ENCODE measurements at places on chromosomes 13 and 19.

DNA sequence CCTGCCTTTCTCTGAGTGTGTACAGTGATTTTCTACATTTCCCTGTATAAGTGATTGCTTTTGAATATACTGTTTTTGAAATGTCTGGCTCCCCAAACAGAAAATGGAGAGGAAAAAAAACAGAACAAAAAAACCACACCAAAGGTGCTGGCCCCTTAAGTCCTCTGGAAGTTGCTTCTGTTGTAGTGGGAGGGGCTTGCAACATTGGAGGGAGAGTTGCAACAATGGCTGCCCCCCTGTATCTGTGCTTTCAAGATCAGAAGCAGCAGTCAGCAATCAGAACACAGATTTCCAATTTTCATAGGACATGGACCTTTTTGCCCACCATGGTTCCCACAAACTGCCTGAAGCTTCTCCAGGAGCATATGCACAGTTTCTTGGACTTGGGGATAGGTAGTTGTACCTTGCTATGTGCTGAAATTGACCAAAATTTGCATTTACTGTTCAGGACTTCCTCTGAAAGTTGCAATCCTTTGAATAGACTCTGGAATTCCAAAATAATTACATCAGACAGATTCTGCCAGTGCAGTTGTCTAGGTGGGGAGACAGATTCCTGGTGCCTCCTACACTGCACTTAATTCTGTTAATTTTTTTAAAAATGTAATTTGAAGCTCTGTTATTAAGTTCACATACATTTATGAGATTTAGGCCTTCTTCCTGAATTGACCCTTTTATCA lies 13.8 kb downstream of the BIVM start:
- no peak overlapping the region for H3K27ac ChIP-seq
- no peaks in the 10 kb centered on the region for H3K27me3 ChIP-seq
- peaks cover 31% of the 10 kb centered on the region for H3K36me3 ChIP-seq

DNA sequence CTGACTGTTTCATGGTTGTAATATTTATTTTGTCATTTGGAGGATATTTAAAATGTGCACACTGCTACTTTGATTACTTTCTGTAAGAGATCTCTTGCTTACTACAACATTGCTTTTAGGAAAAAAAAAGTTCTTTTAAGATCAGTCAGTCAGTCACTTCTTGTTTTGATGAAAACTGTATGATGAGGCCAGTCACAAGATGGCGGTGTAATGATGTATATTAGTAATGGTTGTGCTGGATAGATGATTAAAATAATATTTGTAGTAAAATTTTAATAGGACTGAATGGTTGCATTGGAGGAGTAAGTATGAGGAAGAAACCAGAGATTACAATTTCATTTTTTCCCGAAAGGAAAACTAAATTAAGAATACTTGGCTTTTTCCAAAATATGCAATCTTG lies 2411.1 kb downstream of the PCDH9 start:
- no peaks in the 10 kb centered on the region for H3K27me3 ChIP-seq
- H3K4me3 ChIP-seq, result no peak overlapping the region
- H3K36me3 ChIP-seq, result no peaks in the 10 kb centered on the region
- DNase-seq, result no peak
- H3K4me1 ChIP-seq, result no peaks in the 10 kb centered on the region

- no peaks in the 10 kb centered on the region for H3K4me1 ChIP-seq
- no peak overlapping the region for H3K27ac ChIP-seq
- no peak for DNase-seq
- H3K27me3 ChIP-seq, result no peaks in the 10 kb centered on the region
- no peak overlapping the region for H3K4me3 ChIP-seq
Observed at GRCh38 chr13:52677823-52678222, 25.2 kb downstream of the SUGT1 start.

DNA sequence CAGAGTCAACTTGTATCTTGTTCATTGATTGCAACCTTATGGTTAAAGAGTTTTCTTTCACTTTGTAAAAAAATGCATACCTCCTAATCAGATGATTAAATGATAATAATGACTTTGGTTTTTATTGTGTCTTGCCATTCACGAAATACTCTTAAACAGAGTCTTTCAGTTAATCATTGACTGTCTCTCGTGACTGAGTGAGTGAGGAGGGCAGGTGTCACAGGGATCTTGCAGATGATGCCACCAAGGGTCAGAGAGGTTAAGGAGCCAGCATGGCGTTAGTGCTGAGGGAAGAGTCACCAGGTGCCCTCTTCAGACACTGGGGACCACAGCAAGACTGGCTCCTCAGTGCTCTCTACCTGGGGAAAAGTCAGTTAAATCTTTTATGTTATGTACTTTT lies 8.0 kb downstream of the GPATCH1 start:
- H3K4me1 ChIP-seq, result peaks cover 3% of the 10 kb centered on the region
- peak overlapping the region; percentile 50 for H3K27ac ChIP-seq
- no peaks in the 10 kb centered on the region for H3K27me3 ChIP-seq
- no peak for DNase-seq

GRCh38 chr19:14097532-14098151 lies 7.1 kb upstream of the SAMD1 start:
- H3K36me3 ChIP-seq, result peaks cover 14% of the 10 kb centered on the region
- no peak for DNase-seq
- no peak overlapping the region for H3K4me3 ChIP-seq
- no peaks in the 10 kb centered on the region for H3K4me1 ChIP-seq
- H3K27ac ChIP-seq, result no peak overlapping the region

DNA sequence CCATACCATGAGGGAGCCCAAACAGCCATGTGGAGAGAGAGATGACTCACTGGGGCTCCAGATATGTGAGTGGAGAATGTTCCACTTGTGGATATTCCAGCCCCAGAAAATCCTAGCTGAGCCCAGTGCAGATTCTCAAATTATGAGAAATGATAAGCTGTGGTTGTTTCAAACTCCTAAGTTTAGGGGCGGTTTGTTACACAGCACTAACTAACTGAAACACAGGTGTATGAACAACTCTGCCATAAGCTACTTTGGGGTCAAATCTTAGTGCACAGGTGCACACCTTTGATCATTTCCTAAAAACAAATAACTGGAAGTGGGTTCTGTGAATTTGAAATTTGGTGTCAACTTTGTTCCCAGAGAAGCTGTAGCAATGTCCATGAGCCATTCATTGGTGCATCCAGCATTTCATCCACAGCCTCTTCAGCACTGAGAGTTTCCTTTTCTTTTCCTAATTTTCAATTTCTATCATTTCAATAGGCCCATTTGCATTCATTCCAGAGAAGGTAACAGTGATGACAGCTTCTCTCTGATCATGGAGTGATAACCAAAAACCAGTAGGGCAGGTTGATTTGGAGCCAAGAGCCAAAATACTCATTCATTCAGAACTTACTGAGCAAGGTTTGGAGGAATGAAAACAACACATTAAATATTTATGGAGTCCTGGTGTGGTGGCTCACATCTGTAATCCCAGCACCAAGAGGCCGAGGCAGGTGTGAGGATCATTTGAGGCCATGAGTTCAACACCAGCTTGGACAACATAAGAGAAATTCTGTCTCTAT lies 8.8 kb upstream of the CLPP start:
- peaks cover 5% of the 10 kb centered on the region for H3K27me3 ChIP-seq
- no peak overlapping the region for H3K4me3 ChIP-seq
- H3K4me1 ChIP-seq, result no peaks in the 10 kb centered on the region
- peak overlapping the region; percentile 74 for H3K27ac ChIP-seq
- H3K36me3 ChIP-seq, result no peaks in the 10 kb centered on the region
- no peak for DNase-seq

- H3K27ac ChIP-seq, result no peak overlapping the region
- no peaks in the 10 kb centered on the region for H3K4me1 ChIP-seq
- H3K36me3 ChIP-seq, result peaks cover 14% of the 10 kb centered on the region
- DNase-seq, result no peak
- H3K27me3 ChIP-seq, result no peaks in the 10 kb centered on the region
Observed at GRCh38 chr13:102651392-102651791, 43.5 kb downstream of the METTL21C start.

GRCh38 chr13:37001921-37002250 lies 1.3 kb downstream of the EXOSC8 start:
- DNase-seq, result no peak
- H3K4me3 ChIP-seq, result peak overlapping the region; percentile 100
- peaks cover 14% of the 10 kb centered on the region for H3K4me1 ChIP-seq
- no peaks in the 10 kb centered on the region for H3K27me3 ChIP-seq
- peak overlapping the region; percentile 99 for H3K27ac ChIP-seq

GRCh38 chr19:5091018-5091683 lies 122.2 kb downstream of the KDM4B start:
- H3K4me1 ChIP-seq, result peaks cover 30% of the 10 kb centered on the region
- H3K4me3 ChIP-seq, result peak overlapping the region; percentile 25
- peaks cover 6% of the 10 kb centered on the region for H3K36me3 ChIP-seq
- no peaks in the 10 kb centered on the region for H3K27me3 ChIP-seq
- peak overlapping the region; percentile 78 for H3K27ac ChIP-seq

DNA sequence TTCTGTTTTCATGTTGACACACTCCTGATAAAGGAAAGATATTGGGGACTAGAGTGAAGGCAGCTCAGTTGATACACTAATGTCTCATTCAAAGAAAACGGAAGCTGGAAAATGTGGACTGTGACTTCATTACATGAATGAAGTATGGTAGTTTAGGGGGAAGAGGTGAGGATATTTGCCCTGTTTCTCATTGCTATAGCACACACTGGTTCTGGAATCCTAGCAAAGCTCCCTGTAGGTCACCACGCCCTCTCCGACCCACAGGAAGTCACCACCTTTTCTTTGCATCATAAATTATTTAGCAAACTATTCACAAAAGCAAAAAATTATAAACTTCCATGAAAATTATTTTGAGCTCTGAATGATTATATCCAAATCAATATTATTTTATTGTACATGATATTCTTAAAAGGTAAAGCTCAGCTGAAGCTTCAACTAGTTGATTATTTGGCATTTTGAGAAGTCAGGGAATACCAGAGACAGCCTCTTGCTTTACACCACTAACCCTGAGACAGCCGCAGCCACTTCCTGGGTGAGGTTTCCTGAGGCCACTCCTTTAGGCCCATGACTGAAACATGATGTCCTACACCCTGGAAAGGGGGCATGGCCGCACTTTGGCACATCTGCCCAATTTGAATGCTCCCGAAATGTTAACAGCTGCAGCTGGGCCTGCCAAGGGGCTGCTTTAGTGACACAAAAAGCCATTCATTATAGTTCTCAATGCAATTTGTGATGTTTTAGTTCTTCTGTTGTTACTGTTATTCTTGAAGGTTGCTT lies 50.0 kb upstream of the WDFY2 start:
- no peaks in the 10 kb centered on the region for H3K36me3 ChIP-seq
- no peaks in the 10 kb centered on the region for H3K27me3 ChIP-seq
- no peak overlapping the region for H3K4me3 ChIP-seq
- DNase-seq, result no peak

DNA sequence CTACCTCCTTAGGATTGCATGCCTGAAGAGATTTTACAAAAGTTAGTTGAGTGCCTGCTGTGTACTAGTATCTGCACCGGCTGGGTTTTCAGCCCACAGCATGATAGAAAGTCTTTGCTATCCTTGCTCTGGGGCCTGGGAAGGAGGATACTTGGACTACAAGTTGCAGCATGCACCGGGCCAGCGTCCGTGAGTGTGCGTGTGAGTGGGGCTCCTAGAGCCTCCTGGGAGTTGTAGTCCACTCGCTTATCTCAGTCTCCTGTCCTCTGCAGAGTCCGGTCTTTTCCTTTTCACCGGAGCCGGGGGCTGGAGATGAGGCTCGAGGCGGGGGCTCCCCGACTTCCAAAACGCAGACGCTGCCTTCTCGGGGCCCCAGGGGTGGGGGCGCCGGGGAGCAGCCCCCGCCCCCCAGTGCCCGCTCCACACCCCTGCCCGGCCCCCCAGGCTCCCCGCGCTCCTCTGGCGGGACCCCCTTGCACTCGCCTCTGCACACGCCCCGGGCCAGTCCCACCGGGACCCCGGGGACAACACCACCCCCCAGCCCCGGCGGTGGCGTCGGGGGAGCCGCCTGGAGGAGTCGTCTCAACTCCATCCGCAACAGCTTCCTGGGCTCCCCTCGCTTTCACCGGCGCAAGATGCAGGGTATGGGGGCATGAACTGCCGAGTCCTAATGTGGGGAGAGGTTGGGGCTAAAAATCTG lies 20.6 kb downstream of the BRSK1 start:
- H3K36me3 ChIP-seq, result peaks cover 8% of the 10 kb centered on the region
- H3K4me1 ChIP-seq, result peaks cover 5% of the 10 kb centered on the region
- no peak for DNase-seq
- H3K27ac ChIP-seq, result no peak overlapping the region
- no peaks in the 10 kb centered on the region for H3K27me3 ChIP-seq

DNA sequence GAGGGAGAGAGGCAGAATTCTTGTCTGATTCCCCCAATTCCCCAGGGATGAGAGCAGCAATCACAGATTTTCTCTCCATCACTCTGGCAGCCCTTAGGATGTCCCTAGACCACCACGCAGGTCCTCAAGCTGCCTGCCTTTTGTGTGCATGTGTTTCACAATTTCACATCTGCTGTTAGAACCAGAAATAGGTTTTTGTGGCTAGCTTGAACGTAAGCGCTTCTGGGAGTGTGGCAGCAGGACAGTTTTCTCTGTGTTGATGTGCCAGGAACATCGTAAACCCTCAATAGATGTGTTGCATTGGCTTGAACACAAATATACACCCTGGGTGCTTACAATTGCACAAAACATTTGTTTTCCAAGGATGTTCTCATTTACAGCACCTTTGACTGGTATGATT lies 78.8 kb upstream of the TMTC4 start:
- no peak overlapping the region for H3K4me3 ChIP-seq
- no peaks in the 10 kb centered on the region for H3K36me3 ChIP-seq
- H3K27me3 ChIP-seq, result no peaks in the 10 kb centered on the region
- H3K4me1 ChIP-seq, result no peaks in the 10 kb centered on the region

DNA sequence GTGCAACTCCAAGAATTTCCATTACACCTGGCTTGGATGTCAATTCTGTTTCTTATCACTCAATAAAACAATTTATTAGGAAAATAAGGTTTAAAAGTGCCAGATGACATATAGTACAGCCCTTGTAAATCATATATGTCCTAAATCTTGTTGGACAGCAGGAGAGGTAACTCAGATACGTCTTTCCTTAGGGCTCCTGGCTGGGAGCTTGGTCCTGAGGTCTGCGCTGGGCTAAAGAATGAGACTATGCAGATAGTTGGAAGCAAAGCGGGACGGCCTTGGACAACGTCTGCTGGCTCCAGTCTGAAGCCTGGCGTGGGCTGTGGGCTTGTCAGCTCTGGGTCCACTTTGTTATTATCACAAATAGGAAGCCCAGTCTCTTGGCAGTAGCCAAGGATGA lies 377.0 kb downstream of the DLEU7 start:
- no peak overlapping the region for H3K27ac ChIP-seq
- no peak for DNase-seq
- peaks cover 8% of the 10 kb centered on the region for H3K4me1 ChIP-seq
- no peaks in the 10 kb centered on the region for H3K27me3 ChIP-seq
- no peak overlapping the region for H3K4me3 ChIP-seq

- no peak for DNase-seq
- no peak overlapping the region for H3K4me3 ChIP-seq
- no peak overlapping the region for H3K27ac ChIP-seq
- peaks cover 7% of the 10 kb centered on the region for H3K4me1 ChIP-seq
- H3K27me3 ChIP-seq, result no peaks in the 10 kb centered on the region
Observed at GRCh38 chr19:5312058-5312457, 28.6 kb downstream of the PTPRS start.

GRCh38 chr13:67520886-67521285 lies 290.8 kb upstream of the PCDH9 start:
- no peaks in the 10 kb centered on the region for H3K36me3 ChIP-seq
- no peak for DNase-seq
- H3K27me3 ChIP-seq, result no peaks in the 10 kb centered on the region
- H3K4me3 ChIP-seq, result no peak overlapping the region
- peaks cover 6% of the 10 kb centered on the region for H3K4me1 ChIP-seq
- H3K27ac ChIP-seq, result no peak overlapping the region
